ENCODE measurements at places on chromosomes 3 and 15. TPM values are rescaled to one million over a fixed set of nuclear protein-coding genes. Genes with fewer than 3 reads are reported as not detected.

Gene UACA
- total RNA-seq: 171 TPM

DNA sequence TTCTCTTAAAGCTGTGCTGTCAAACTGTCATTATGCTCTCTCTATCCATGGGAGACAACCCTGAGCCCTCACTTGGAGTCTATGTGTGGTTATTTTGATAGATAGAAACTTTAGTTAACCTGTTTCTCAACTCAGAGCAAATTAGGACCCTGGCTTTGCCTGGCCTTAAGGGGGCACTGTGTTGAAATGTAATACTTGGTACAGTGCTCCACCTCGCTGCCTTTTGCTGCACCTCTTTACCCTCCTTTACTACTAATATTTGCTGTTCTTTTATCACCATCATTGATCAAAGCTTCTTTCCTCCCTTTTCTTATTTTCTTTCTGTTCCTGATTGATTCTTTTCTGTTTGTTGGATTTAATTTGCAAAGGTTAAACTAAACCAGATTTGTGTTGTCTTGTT is 34.3 kb downstream of the STT3B start:
- no peaks in the 10 kb centered on the region for H3K36me3 ChIP-seq
- H3K4me1 ChIP-seq: peaks cover 31% of the 10 kb centered on the region
- DNase-seq: no peak
- no peak overlapping the region for H3K27ac ChIP-seq
- no peaks in the 10 kb centered on the region for H3K27me3 ChIP-seq
- H3K4me3 ChIP-seq: no peak overlapping the region

GRCh38 chr3:45442679-45443253 is 54.4 kb downstream of the LARS2 start:
- H3K36me3 ChIP-seq: peaks cover 6% of the 10 kb centered on the region
- peaks cover 8% of the 10 kb centered on the region for H3K4me1 ChIP-seq
- no peaks in the 10 kb centered on the region for H3K27me3 ChIP-seq
- DNase-seq: no peak
- no peak overlapping the region for H3K4me3 ChIP-seq

GRCh38 chr15:66144978-66145725 is 108.4 kb downstream of the MEGF11 start:
- H3K27me3 ChIP-seq: peaks cover 51% of the 10 kb centered on the region
- H3K36me3 ChIP-seq: no peaks in the 10 kb centered on the region
- no peaks in the 10 kb centered on the region for H3K4me1 ChIP-seq
- no peak overlapping the region for H3K27ac ChIP-seq

GRCh38 chr15:94196531-94196930 is 34.8 kb upstream of the MCTP2 start:
- no peak overlapping the region for H3K4me3 ChIP-seq
- DNase-seq: no peak
- no peak overlapping the region for H3K27ac ChIP-seq
- H3K27me3 ChIP-seq: no peaks in the 10 kb centered on the region

GRCh38 chr3:122892118-122892960 is 97.5 kb downstream of the SLC49A4 start:
- H3K4me3 ChIP-seq: no peak overlapping the region
- H3K27ac ChIP-seq: no peak overlapping the region
- no peaks in the 10 kb centered on the region for H3K36me3 ChIP-seq
- peaks cover 16% of the 10 kb centered on the region for H3K4me1 ChIP-seq
- peaks cover 12% of the 10 kb centered on the region for H3K27me3 ChIP-seq
